ENCODE measurements at places on chromosomes 3 and 15.

GRCh38 chr3:134341389-134341788, 32.9 kb downstream of the AMOTL2 start:
- no peak for DNase-seq

GRCh38 chr3:142098964-142099363, 50.4 kb downstream of the TFDP2 start:
- no peak for DNase-seq

GRCh38 chr3:79204351-79204750, 563.4 kb downstream of the ROBO1 start:
- no peak for DNase-seq

DNA sequence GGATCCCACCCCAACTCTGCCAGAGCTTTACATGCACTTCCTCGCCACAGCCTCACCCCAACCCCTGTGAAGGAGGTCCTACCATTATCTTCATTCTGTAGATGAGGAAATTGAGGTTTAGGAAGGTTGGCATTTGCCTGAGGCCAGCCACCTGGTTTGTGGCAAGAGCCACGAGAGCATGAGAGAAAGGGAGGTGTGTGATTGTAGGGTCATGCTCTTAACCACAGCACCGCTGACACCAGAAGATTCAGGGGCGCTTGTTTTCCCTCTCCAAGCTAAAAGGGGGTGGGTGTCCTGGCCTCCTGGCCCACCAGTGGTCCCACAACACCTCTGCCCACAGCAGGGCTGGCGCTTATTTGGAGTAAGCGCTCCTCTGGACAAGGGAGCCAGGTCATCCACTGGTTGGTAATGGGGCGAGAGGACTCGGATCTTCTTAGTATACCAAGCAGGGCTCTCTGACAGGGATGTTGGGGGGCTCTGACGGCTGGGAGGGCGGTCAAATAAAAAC, 691 bp downstream of the RHCG start:
- no peak for DNase-seq

DNA sequence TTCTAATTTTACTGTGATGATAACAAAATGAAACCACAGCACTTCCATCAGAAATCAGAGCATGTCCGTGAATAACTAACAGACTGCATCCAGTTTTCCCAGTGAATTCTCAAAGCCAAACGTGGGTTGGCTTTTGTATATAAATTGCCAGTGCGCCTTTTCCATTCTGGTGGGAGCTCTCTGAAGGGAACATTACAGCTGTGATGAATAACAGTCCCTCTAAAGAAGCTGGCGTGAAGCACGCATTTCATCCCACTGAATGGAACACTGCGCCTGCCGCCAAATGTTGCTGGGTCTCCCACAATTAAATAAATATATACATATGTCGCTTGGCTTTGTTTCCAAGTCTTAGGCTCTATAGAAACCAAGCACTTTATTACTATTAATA, 113.0 kb upstream of the PFN2 start:
- no peak for DNase-seq

DNA sequence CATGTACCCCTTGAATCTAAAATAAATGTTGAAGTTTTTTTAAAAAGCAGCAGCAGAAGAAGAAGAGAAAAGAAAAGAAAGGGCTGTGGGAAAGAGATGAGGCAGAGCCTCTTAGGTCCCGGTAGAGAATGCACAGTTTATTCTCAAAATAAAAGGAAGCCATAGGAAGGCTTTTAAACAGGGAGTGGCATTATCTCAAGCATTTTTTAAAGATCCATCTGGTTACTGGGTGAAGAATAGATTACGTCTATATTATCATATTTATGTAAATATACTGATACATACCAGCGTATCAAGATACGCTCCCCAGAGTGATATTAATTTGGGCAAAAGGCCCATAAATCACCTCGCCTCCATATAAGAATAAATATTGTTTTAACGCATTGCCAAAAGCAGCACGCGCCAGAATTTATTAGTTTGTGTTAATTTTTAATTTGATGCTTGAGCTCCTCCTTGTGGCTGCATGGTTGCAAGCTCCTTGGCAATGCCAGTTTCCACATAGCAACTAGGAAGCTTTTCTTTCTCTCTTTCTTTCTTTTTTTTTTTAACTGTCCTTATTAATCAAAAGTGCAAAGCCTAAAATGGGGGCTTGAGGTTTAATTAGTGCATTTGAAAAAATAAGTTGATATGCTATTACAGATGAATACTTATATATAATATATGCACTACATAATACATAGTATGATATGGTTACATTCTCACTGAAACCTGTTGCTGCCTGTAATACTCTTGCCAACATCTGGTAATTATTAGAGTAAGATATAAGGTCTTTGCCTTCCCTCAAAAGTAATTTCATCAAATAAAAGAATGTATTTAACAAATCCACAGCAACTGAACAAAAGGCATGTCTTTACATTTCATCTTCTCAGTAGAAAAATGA, 242.8 kb upstream of the UBE2E2 start:
- DNase-seq: no peak

GRCh38 chr15:58628206-58628947, 121.1 kb downstream of the ADAM10 start:
- no peak for DNase-seq

DNA sequence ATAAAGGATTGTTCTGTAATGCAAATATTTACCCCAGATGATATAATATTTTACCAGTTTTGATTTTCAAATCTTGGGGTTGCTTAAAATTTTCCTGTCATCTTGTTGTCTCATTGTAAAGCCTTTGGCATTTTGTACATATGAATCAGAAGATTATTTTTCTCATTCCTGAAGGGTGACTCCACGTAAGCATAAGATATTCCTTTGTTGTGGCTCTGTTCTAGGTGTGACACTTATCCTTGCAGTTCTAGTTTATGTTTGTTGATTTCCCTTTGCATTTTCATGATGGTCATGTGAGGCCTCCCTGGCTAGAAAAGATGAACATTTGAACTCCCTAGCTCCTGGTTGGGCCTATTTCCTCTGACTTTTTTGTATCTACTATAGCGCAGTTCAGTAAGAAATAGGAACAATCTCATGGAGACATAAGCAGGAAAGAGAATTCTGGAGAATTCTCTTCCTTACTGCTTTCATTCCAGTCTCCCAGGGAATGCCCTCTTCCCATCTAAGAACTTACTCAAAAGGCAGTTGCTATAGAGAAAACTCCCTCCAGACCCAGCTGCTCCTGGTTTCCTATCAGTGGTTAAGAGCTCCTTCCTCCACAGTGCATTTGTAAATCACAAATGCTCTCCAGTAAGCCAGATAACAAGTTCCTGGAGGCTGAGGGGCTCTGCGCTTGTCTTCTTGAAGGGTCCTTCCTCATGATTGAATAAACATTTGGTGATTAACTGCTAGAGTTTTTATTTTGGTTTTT, 124.7 kb downstream of the WNT5A start:
- DNase-seq: no peak

- no peak for DNase-seq
Observed at GRCh38 chr3:101942356-101942755, 93.0 kb downstream of the NFKBIZ start.

DNA sequence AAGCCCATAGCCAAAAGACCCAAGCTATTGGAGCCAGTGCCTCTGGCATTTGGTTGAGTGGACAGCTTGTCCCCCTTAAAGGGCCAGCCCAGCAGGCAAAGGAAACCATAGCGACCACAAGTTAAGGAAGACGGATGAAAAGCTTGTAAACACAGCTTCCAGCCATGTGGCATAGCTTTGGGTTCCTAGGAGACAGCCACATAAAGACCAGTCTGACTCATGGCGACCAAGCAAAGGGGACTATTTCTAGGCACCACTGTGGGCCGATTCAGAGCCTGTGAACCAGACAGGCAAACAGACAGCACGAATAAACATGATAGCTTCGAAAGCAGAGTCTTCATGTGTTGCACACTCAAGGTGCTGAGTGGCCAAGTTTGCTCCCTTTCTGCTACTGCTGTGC, 30.5 kb upstream of the SRGAP3 start:
- no peak for DNase-seq

DNA sequence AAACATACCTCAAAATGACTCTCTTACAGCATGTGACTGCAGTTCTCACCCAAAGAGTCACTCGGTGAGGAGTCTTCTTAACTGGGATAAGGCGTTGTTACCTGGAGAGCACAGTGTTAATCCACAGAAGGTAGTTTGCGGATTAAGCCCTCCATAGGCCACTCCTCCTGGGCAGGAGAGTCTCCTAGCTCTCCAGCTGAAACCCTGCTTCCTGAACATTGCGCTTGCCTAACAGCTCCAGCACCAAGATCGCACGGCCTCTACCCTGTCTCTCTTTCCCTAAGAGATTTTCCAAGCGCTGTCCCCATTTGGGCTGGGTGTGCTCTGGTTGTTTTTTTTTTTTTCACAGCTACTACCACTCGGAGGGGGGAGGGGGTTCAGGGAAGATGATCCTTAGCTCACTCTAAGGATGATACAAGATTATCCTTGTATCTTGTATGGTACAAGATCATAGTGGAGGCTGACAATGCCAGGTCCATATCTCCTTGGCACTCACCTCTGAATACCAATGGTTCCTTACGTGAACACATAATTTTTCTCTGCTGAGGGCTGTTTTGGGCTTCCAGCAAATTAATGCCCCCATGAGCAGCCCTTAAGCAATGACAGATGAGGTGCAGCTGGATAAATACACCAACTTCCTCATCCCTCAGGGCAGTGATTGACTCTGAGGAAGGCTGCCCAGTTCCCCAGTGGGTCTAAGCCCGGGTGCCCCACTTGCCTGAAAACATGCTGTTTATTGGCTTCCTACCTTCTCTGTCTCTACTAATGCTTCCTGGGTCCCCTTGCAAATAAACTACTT, 185.2 kb upstream of the TSC22D2 start:
- no peak for DNase-seq

GRCh38 chr3:156716105-156716862, 41.9 kb downstream of the TIPARP start:
- DNase-seq: no peak

- no peak for DNase-seq
Observed at GRCh38 chr3:19346759-19347158, 198.4 kb downstream of the KCNH8 start.

GRCh38 chr15:80020731-80021130, 38.7 kb upstream of the ZFAND6 start:
- no peak for DNase-seq

DNA sequence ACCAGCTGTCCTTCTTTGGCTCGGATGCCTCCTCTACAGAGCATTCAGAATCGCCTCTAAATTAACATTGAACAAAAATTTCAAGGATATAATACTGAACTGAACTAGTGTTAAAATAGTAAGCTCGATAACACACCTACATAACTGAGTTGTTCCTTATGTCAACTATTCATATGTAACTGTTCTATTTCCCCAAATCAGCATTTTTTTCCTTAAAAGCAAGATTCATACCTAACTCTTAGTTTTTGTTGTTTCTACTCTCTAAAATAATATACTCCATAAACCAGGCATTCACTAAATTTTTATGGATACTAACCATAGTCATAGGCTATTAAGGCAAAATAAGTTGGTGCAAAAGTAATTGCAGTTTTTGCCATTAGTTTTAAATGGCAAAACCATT, 32.7 kb upstream of the OSTN start:
- DNase-seq: no peak

- no peak for DNase-seq
Observed at GRCh38 chr15:40454904-40455391, 14.2 kb downstream of the BAHD1 start.

GRCh38 chr3:121975702-121976302, 46.2 kb downstream of the ILDR1 start:
- no peak for DNase-seq

- DNase-seq: no peak
Observed at GRCh38 chr3:70771426-70772147, 459.1 kb upstream of the MDFIC2 start.

GRCh38 chr3:107794664-107795443, 272.1 kb downstream of the BBX start:
- no peak for DNase-seq

DNA sequence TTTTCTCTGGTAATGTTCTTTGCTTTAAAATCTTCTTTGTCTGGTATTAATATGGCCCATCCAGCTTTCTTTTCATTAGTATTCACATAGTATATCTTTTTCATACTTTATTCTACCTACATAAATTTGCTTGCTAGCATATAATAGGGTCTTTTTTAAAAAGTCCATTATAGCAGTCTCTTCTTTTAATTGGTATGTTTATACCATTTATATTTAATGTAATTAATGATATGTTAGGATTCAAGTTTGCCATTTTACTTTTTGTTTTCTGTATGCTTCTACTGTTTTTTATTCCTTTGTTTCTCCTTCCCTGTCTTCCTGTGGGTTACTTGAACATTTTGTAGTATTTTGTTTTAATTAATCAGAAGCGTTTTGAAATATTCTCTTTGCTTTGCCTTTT, 89.0 kb downstream of the CHCHD6 start:
- DNase-seq: no peak

GRCh38 chr3:179681492-179682263, 28.8 kb downstream of the USP13 start:
- no peak for DNase-seq

DNA sequence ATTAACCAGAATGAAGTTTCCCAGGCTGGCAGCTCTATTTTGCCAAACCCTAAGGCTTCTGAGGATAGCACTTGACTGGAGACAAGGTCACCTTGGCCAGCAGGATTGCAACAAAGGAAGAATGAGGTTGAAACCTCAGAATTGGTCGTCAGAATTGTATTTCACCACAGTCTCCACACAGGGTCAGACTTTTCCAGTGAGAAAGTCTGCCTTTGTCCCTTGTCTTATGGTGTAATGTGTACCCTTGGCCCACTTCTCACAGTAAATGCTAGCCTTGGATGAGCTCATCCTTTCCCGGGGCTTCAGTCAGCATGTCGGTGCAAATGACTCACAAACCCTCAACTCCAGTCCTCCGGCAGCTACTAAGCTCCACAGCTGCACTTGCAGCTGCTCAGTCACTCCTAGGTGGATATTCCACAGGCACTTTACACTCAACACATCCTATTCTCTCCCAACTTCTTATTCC, 19.7 kb downstream of the SSR3 start:
- no peak for DNase-seq

DNA sequence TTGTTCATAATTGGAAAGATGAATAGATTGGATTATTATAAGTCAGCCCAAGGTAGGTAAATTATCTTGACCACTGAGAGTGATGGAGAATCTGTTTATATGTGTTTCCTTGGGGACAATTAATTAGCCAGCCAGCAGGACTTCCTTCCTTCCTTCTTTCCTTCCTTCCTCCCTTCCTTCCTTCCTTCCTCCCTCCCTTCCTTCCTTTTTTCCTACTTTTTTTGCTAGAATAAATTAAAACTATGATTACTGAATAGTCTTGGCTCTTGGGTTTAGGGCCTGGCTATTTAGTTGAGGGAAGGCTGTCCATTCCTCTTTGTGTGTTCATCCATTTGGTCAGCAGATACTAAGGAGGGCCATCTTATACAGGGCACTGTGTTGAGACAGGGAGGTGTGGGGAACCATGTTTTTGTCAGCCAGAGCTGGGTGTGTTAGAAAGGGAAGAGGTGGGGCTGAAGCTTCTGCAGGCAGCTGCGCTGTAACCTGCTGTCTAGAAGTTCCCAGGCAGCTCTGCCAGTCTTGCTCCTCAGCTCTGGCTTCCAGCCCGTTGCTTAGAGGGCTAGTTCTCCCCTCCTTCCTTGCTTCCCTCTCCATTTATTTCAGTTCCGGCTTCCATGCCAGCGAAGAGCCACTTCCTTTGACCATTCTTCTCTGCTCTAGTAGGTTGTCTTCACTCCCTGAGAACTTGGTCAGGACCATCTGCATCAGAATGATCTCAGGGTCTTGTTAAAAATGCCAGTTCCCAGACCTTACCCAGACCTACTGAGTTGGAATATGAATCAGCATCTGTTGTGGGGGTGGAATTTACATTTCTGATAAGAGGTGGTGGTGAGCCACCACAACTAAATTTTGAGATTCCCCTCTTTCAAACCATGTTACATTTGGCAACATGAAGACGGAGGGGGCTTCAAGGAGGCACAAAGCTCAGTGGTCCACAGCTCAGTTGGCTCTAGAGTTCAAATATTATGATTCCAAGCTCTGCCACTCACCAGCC, 113.9 kb downstream of the DGKG start:
- no peak for DNase-seq

- no peak for DNase-seq
Observed at GRCh38 chr15:39582977-39583595, 2.2 kb downstream of the THBS1 start.

Data from stimulated activated CD8-positive, alpha-beta memory T cell treated with anti-CD3 and anti-CD28 coated beads, Interleukin-7, amount 100 ng/mL, for 1 hour (primary cell).